ENCODE measurements at places on chromosomes 7 and 10.

GRCh38 chr7:77306231-77307067 lies 106.8 kb upstream of the FGL2 start:
- DNase-seq, result no peak

GRCh38 chr7:31027161-31027965 lies 24.7 kb upstream of the ADCYAP1R1 start:
- DNase-seq, result peak; percentile 83

DNA sequence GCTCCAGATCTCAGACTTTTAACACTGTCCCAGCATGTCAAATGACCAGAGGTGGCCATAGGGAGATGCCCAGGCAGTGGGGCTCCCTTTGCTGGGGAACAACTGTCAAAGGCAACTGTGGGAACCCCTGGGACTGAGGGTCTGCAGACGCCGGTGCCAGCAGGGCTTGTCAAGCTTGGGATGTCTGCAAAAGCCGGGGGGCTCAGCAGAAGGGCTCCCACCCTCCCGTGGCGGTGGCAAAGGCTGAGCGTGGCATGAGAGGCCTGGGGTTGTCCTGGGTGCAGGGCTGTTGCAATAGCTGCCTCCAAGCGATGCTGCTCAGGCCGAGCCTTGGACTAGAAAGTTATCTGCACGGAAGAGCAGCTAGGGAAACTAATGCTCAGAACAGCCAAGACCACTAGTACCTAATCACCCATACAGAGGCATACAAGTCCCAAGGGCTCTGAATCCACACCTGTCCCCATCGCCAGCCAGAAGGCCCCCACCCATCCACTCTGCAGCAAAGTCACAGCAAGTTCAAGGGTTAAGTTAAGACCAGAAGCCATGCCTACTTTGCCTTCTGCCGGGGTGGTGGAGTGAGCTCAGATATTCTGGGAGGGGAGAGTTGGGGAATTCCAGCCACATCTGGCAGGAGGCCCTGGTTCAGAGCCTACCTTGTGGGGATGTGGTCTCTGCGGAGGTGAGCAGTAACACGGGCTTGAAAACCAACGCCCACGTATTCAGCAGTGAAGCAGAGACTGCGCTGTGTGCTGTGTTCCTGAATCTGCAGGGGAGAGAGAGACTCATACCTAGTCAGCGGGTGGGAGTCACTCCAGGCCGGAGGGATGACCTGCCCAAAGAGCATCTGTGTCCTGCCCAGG lies 4.6 kb downstream of the SH2B2 start:
- DNase-seq, result no peak

- DNase-seq, result no peak
Observed at GRCh38 chr7:44236333-44236728, 35.6 kb downstream of the YKT6 start.

DNA sequence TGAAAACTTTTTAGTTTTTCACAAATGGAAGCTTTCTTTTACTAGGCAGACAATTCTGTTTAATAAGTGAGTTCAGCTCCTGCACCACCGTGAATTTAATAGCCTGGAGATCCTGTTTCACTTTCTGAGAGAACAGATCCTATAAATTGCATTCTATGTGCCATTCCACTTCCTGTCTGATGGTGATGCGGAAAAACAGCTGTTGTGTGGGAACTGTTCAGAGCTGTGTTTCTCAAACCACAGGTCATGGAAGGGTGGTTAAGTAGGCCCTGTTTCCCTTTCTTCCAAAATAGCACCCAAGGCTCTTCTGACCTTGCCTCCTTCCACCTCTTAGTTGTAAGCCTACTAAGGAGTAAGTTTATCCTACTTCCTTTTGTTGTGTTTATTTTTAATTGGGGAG lies 97.2 kb upstream of the DKK1 start:
- DNase-seq, result peak; percentile 51

DNA sequence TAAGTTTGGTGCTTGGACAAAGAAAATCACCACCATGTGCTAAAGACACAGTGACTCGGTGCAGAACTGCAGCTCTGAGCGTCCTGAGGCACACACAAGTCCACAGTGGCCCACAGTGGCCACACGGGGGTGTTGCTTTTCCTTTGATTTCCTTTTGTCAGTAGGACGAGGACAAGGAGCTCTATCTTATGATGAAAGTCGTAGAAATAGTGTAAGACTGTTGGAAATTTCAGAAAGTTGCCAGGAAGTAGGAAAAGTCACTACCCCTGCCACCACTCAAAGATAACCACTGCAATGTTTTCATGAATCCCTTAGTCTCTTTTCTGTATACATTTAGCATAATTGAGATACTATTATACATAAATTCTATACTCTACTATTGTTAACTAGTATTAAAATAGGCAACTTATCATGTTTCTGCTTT lies 146.0 kb downstream of the TNS3 start:
- no peak for DNase-seq

- DNase-seq, result peak; percentile 73
Observed at GRCh38 chr7:134140889-134141867, 14.0 kb downstream of the LRGUK start.

GRCh38 chr10:106495931-106496330 lies 668.6 kb downstream of the SORCS1 start:
- DNase-seq, result no peak

- no peak for DNase-seq
Observed at GRCh38 chr10:104218751-104219150, 13.4 kb downstream of the CFAP43 start.

GRCh38 chr7:80653244-80653643 lies 14.8 kb downstream of the CD36 start:
- DNase-seq, result no peak

DNA sequence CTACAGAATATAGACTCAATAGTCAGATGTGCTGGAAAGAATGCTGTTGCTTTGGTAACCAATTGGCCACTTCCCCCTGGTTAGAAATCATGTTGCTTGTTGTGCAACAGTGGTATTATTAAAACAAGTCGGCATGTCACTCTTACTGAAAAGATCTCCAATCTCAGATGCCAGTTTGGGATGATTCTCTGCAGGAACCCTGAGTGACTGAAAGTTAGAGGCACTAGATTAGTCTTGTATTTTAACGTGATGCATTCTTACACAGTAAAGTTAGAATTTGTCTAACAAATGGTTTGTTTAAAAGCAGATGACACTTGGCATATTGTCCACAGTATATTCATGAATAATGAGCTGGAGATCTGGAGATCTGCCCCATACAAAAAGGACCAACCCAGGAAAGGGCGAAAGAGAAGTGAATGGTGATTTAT lies 287.6 kb downstream of the TWIST1 start:
- DNase-seq, result no peak

DNA sequence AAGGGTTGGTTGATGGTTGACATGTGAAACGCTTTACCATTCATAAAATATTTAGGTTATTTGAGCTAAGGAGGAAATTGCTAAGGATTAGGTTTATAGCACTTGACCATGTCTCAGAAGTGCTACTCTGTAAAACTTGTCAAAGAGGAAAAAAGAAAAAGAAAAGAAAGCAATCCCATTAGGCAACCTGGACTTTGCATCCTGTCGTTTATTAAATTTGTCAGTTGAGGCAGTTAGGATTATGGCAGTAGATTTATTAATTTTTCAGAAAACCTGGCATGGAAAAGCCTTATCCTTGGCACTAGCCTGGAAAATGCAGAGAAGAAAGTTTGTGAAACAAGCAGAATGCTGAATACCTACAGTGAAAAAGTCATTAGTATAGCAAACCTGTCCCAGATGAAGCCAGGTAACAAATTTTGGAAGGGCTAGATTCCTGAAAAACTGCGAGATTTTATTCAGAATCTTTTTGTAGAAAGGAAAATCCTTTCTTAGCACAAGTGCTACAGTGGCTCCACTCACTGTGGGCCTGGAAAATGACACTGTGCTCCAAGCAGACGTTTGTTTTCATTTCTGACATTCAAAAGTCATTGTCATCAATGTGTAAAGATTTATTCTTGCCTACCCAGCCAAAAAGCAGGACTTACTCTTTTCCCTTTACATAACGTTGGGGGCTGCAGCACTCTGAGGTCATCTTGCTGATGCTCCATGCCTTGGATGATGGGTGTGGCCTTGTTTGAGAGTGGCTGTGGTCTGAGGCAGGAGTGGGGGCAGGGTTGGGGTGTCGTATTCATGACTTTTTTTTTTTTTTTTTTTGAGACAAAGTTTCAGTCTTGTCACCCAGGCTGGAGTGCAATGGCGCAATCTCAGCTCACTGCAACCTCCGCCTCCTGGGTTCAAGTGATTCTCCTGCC lies 664.9 kb downstream of the SUGCT start:
- DNase-seq, result no peak

- DNase-seq, result no peak
Observed at GRCh38 chr10:4249841-4250586, 465.0 kb upstream of the KLF6 start.

DNA sequence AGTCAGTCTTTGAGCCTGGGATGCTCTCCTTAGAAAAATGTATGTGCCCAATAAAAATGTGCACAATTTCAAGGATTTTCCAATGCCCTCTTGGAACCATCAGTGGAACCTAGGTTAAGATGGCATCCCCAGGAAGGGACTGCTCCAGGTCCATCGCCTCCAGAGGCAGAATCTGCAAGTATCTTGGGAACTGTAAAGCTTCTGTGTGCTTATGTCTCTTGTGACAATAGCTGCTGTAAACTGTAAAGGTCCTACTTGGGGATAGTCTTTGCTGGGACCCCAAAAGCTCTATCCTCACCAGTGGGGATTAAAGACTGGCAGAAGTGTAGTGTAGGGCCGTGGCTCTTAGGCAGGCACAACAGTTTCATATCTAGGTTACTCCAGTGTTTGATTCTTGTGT lies 11.9 kb downstream of the DUSP5 start:
- no peak for DNase-seq

DNA sequence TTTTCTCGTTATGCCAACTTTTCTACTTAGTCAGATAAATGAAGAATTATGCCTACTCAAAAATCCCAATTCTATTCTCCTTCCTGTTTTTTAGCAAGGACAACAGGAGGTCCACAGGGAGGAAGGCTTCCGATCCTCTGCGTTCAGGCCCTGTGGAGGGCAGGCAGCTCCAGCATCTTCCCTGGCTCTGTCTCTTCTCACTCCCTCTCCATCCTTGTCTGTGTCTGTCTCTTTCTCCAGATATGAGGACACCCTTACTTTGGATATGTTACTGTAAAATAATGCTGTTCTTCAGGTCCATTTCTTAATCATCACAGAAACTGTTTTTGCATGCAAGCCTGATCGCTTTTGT lies 166.6 kb downstream of the ELMO1 start:
- DNase-seq, result no peak

GRCh38 chr10:71396084-71396710 lies 523 bp upstream of the CDH23 start:
- DNase-seq, result peak; percentile 72

DNA sequence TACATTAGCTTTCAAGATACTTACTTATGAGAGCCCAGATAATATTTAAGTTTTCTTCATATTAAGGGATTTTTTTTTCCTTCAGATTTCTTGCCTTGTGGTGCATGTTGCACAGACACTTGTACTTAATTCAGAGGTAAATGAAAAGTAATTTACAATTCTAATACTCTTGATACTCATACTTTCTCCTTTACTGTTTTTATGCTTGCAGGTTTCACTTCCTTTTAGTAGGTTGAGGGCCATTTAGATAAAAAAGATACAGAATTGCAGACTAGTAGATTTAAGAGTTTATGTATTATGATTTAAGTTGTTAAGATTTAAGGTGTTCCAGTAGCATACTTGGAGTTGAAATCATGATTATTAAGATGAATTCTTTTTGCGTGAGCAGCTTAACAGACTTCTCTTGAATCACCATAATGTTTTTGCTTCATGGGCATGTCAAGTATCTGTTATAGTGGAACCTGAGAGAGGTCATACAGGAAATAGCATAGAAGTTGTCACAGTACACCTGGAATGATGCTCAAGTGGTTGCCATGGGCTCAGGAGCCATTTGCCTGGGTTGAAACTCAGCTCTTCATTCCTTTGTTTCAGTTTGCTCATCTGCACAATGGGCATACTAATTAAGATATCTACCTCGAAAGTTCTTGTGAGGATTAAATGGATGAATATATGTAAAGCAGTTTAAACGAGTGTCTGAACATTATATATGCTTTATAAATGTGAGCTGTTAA lies 174.8 kb upstream of the PRPS1L1 start:
- DNase-seq, result no peak

DNA sequence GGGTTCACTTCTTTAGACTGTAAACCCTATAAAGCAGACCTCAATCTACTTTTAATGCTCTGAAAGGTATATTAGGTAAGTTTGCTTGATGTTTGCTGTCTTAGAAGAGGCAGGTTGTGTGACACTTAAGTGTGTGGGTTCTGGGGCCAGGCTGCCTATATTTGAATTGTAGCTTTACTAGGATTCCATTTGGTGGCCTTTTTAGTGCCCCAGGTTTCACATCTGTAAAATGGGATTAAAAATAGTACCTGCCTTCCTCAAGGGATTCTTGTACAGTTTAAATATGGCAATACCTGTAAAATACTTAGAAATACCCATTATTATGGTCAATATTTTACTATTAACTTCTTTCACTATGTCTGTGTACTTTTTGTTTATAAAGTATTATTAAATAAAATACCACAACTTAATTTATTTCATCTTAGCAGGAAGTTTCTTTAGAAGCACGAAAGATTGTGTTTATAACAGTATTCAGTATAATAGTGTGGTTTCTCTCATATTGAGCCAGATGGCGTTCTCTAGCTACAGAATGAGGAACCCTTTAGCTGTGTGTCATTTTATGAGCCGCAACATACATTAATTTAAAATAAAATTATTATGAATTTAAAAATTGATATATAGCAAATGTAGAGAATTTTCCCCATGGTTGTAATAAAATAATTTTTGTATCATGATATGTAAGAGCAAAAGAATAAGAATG lies 94.2 kb downstream of the CDK14 start:
- DNase-seq, result no peak

DNA sequence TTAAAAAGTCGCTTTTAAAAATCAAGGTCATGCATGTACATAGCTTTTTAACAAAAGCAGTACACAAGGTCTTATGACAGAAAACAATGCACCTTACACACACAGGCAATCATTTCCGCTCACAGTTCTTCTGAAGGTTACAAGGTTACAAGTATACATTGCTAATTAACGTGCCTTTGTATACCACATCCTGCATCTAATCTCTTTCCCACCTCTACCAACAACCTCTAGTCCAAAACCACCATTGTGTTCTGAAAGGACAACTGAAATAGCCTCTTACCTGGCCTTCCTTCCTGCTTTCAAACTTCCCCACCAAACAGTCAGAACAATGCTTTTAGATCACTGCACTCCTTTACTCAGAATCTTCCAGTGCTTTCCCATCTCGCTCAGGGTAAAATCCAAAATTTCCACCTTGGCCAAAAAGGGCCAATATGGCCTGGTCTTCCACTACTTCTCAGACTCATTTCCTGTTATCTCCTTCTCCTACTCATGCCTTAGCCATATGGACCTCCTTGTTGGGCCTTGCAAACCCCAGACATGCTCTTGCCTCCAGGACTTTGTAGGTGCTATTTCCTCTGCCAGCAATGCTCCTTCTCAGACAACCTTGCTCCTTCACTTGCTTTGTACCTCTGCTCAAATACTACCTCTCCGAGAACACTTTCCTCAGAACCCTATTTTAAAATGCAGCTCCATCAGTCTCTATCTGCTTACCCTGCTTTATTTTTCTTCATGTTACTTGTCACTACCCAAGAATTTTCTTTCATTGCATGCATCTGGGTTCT lies 205.4 kb downstream of the DNAJC1 start:
- DNase-seq, result no peak

All from left forelimb (tissue), 1 donor.